ENCODE measurements at places on chromosomes 12 and 14.

GRCh38 chr14:91405241-91405721 is 12.3 kb downstream of the CCDC88C start:
- no peak for DNase-seq

DNA sequence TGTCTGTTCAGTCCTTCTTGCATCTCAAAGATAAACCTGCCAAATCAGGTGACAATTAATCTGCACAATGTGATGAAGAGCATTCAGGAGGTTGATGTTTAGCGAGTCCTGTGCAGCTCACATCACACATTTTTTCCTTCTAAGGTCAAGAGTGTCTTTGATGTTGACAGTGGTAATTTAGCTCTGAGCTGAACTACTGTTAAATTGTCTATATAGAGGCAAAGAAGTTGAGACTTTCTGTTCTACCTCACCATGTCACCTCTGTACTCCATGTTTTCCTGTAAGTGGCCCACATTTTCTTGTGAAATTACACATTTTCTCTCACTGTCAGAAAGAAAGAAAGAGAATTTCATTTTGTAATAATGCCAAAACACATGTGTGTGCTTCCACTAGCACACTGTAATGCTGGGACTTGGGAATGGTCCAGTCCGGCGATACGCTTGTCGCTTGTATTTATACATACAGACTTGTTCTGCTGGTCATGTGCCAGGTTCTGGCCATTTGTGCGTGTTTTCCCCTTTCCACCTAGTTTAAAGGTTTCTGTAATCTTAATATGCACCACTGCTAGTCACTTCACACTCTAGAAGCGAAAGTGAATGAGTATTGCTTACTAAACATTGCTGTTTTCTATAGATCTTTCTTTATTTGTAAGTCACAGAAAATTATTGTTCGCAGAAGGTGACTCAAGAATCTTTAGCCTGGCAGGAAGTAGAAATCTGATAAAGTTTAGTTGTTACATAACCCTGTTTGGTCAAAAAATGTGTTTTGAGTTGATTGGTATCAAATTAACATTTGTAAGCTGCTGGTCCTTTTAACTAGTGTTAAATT is 328.9 kb downstream of the TMTC2 start:
- no peak for DNase-seq

GRCh38 chr14:61861320-61861865 is 99.2 kb downstream of the SNAPC1 start:
- DNase-seq, result no peak

GRCh38 chr14:101155575-101155974 is 252.1 kb upstream of the RTL1 start:
- DNase-seq, result no peak

GRCh38 chr14:64158608-64159007 is 135.6 kb downstream of the ESR2 start:
- DNase-seq, result no peak

- DNase-seq, result peak; percentile 37
These were observed 51.4 kb downstream of the MRPL42 start for GRCh38 chr12:93518725-93519124.

- DNase-seq, result no peak
These were observed 1194.7 kb downstream of the GALC start for GRCh38 chr14:86798330-86798729.

GRCh38 chr14:28875934-28876571 is 109.5 kb downstream of the FOXG1 start:
- no peak for DNase-seq

GRCh38 chr12:71562676-71563595 is 100.7 kb downstream of the ZFC3H1 start:
- no peak for DNase-seq

DNA sequence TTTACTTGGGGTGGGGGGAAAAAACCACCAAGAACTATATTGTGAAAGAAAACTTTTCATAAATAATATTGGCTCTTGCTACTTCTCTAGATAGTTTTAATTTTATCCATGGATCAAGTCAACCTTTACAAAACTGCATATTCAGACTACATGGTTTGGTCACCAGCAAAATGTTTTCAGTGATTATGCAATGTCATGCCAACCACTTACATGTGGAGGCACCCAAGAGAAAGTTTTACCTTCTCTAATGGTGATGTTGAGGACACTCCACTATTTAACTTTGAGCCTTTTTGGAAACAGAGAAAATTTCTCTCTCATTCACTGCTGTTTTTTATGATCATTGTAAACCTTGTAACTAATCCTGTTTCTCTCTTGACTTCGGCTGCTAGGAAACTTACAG is 21.6 kb downstream of the PLCZ1 start:
- no peak for DNase-seq

DNA sequence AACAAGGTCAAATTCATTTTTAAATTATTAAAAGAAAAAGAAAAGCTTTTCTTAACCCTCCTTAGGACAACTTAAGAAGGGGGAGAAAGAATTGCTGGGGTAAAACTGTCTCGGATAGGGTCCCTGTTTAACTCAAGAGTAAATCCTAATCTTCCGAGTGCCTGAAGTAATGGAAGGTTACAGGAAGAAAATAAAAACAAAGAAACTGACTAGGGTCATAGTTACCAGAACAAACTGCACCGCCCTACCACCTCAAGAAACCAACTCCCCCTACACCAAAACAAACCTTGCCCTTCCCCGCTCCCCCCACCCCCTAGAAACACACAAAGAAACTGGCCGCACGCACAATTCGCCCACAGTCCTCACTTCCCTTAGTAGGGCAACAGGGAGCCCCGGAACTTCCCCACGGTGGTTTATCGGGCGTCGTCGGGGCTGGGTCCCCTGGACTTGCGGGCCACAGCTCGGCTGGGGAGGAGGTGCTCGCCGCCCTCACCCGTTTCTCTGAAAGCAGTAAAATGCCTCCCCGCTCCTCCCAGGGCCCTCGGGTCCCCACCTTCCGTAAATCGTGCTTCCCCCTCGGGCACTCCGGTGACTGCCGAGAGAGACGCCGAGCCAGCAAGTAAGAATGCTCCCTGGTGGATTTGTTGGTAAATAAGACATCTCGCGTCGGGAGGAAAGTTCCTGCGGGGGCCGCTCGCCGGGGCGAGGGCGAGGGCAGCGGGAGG is 2.4 kb downstream of the SINHCAF start:
- DNase-seq, result no peak

- no peak for DNase-seq
These were observed 39.6 kb downstream of the CRY1 start for GRCh38 chr12:107053709-107054108.

DNA sequence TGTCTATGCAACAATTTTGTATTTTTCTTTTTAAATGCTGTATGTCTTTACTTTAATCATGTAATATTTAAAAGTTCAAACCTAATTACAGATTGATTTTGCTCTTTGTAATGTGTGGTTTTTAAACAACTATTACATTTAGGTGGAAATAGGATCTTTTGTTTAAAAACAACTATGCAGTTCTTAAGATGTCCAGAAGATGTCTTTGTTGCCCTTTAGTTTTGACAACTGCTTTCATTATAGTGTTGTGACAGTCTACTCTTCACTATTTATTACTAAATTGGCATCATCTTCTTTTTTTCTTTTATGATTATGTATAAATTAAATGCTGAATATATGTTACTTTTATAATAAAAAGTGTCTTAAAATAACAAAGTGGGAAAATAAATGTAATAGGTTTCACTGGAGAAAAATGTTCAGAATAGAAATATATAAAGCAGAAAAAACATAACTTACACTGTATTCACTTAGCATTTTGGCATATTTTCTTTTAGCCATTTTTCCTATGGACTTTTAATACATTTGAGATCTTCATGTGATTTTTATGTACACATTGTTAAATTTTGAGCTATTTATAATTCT is 27.1 kb upstream of the PCNX4 start:
- peak; percentile 29 for DNase-seq

DNA sequence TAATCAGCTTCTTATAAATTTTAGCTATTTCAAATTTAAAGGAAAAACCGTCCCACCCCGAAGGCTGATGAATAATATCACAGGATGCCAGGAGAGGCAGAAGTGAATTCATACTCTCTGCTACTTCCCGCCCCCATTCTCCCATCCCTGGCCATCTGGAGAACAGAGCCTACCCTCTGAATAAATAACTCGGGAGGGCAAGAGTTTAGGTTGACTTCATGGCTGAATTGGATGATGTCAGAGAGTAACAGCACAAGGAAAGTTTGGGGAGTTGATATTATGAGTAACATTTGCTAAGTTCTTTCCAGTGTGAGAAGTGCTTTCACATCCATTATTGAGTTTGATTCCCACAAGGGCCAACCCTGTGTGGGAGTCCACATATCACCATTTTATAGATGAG is 241.6 kb downstream of the EGLN3 start:
- DNase-seq, result no peak

DNA sequence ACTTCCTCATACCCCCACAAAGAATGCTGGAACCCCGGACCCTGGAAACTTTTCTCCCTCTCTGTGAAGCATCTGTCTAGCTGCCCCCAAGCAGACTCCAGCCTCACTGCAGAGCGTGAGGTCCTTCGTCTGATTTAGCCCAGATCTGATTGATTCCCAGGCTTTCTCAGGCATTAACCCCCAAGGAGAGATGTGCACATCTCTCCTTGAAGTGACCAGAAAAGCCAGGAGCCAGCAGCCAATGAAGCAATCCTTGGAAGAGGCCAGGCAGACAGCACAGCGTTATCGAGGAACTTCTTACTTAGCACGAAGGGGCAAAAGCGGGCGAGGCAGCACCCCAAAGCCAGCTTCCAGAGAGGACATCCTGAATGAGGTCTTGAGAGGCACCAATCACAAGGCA is 100.7 kb downstream of the ZFP36L1 start:
- no peak for DNase-seq

DNA sequence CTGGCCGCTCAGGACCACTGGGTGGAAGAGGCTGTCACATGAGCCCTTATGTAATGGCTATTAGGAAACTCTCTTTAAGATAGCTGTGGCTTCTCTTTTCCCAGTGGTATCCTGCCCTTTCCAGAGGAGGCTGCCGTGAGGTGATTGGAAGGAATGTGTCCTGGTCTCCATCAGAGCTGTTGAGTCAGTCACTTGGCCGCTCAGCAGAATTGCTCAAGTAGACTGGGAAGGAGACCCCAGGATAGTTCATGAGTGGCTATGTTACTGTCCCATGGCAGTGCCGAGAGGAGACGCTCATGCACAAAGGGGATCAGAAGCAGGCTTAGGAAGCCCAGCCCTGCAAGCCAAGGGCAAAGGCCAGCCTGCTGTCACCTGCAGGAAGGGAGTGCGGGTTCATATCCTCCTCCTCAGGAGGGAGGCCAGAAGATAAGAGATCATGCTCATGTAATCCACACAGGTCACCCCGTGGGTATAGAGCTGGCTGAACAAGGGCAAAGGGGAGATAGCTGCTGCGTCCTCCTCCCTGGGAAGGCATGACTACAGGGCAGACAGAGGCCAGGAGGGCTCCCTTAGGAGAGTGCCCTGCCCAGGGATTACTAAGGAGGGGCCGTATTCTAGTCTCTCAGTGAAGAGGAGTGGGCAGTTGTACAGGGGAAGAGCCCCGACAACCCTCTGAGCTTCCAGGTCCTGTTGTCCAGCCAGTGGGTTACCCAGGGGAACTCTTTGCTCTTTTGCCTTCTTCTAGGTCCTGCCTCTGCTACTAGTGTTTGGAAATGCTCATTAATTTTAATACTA is 137.0 kb upstream of the MAX start:
- peak; percentile 74 for DNase-seq

DNA sequence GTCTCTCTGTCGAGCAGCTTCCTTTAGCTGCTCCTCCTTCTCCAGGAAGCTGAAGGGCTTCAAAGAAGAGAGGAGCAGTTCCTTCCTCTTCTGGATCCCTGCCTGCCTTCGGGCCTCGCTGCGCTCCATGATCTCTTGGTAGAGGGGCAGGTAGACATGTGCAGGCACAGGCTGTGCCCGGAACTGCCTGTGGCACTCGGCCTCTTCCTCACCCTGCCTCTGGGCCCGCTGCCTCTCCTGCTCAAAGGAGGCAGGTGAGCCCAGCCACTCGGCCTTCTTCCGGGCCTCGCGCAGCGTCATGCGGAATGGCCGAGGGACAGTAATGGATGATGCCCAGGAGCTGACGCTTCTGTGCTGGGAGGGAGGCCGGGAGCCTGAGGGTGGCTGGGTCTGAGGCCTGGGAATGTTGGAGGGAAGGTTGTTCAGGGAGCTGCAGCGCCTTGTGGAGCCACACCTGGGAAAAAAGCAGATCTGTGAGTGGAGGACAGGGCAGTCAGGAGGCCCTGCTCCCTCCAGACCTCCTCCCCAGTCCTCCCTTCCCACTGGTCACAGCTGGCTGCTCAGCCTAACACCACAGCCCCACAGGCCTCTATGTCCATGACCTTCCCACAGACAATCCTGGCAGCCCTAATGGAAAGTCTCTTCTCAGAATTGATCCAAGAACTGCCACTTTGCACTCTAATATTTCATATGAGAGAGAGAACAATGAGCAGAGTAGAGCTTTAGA is 5.3 kb downstream of the FAM161B start:
- no peak for DNase-seq

DNA sequence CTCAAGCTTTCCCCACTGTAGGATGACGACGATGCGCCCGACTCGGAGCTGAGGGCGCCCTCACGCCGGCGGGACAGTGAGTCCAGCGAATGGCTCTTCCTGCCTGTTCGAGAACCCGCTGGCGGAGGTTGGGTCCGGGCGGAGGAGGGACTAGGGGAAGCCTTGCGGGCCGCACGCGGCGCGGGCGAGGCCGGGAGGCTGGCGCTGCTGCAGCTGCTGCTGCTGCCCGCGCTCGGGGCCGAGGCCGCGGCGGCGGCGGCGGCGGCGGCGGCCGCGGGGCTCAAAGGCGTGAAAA is 1.9 kb downstream of the CCDC177 start:
- no peak for DNase-seq
